ENCODE measurements at places on chromosomes 5 and 9.

DNA sequence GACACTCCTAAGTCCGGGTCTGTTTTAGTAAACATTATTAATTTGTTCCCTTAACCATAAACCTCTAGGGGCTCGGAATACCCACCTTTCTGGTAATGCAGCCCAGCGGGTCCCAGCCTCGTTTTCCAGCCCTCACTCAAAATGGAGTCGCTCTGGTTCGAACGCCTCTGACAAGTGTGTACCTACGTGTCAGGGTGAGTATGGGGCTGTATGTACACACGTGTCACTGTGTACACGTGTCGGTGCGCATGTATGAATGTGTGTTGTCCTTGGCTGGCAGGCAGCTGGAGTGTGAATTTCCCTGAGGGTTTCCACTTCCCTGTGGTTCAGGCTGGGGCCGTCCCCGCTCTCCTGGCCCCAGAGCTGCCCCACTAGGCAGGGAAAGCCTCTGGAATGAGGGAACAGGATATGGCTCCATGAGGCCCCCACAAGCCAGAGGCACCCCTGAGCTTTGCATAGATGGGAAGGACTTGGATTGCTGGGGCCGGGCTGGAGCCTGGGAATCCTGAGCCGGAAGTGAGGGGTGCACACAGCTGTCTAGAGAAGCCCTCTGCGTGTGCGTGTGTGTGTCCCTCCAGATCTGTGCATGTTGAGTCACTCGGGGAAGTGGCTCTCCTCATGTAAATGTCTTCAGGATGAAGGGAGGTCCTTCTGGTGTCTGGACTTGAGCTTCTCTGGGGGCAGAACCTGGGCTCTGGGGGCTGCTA, 160.8 kb upstream of the IER5L start:
- DNase-seq, result no peak

DNA sequence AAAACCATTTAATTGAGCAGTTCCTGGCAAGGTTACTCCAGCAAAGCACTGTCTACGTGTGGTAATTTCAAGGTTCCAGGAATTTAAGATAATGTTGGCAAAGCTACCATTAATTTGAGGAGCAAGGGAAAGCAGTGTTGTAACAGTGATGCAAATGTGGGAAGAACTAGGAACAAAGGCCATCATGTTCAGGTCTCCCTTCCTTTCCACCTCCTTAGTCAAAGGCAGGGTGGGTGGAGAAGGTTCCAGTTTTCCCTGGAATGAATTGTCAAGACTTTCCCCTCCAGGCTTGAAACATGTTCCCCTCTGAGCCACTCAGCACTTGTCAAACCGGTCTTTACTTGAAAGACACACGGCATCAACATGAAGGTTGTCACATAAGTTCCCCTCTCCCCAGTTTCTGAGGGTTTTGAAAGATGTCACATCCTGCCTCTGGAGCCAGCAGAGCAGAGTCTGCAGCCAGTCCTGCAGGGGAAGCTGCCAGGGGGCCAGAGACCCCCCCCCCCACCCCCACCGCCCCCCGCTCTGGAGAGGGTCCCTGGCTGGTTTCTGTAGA, 226.0 kb downstream of the GAS1 start:
- DNase-seq, result no peak

GRCh38 chr5:150180241-150181026, 9.4 kb upstream of the SLC6A7 start:
- DNase-seq, result peak; percentile 46

GRCh38 chr9:129868023-129868871, 33.0 kb downstream of the USP20 start:
- DNase-seq, result no peak

DNA sequence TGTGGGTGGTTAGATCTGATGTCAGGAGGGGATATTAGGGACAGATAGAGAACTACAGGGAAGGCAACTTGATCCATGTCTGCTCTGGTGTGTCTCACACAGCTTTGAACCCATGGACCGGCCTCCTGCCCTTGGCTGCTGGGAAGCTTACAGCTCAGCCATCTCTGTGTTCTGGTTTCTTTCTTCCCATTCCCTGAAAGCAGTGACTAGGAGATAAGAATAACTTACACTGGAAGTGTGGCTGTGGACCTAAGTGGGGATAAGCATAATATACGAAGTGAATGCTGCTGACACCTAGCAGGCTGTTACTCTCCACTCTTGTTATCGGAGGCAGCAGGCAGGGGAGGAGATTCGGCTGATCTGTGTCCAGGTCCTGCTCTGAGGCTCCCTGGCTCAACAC, 282.3 kb upstream of the TUT7 start:
- no peak for DNase-seq

GRCh38 chr5:10018201-10019069, 231.3 kb downstream of the ATPSCKMT start:
- peak; percentile 58 for DNase-seq

DNA sequence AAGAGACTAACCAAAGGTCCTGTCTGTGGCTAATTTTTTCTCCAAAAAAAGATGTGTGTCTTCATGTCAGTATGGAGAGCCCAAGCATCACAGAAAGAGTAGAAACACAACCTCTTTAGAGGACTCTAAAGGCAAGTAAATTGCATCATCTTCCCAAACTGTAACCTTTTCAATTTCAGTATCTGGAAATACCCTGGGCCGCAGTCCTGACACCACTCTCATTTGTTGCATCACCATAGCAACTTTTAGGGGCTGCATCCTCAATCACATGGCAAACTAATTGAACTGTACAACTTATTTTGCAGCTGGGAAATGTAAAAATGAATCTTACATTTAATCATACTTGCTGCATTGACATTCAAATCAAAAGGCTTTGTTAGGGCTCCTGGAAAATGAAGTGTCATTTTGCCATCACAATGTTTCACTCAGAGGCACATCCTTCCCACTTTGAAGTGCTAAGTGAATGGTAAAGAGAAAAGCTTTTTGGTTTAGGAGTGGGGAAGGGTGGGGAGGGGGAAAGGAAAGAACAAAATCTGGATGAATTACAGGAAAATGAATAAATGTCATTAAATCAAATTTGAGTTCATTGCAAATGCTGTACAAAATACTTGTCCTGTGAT, 60.6 kb upstream of the GRIA1 start:
- DNase-seq, result no peak

GRCh38 chr5:162268694-162269481, 201.3 kb downstream of the GABRG2 start:
- DNase-seq, result no peak

GRCh38 chr9:14752871-14753270, 30.3 kb upstream of the CER1 start:
- DNase-seq, result no peak

DNA sequence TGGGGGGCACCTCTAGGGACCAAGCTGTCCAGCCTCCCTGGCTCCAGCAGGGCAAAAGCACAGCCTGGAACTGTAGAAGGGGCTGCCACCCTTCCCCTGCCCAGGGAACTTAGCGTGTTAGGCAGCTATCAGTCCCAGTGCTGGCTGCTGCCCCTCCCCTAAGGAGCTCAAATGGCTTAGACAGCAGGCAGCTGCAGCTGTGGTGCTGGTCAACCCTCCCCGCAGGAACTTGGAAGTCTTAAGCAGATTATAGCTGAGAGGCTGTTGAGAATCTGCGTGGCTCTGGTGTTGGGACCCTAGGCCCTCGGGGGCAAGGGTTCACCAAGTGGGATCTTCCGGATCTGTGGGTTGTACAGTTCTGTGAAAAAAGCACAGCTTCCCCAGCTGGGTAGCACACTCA, 536.5 kb upstream of the CDH10 start:
- DNase-seq, result no peak

DNA sequence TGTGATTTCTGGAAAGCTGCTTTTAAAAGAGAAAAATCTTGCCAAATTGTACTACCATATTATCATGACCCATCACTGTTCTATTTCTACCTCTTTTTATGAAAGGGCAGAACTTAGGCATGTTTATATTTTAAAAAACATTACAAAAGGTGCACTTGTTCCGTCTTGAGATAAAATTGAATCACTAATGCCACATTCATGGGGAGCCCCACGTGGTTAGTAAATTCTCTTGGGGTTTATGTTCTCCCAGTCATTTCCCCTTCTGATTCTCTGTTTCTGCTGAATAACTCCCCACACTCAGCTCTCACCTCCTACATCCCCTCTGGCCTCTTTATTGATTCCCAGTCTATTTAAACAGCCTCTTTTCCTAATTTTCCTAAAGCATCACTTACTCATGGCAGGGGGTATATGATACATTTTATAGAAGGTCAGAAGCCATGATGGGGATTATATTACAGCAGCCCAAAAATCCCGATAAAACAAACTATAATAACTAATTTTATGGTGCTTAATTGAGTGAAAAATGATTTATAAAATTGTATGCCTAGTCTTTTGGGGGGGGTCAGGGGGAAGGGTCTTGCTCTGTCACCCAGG, 19.7 kb upstream of the VLDLR start:
- DNase-seq, result no peak

GRCh38 chr5:173232499-173233346, 2.3 kb downstream of the NKX2-5 start:
- DNase-seq, result no peak

- DNase-seq, result peak; percentile 50
Observed at GRCh38 chr5:17289681-17290539, 72.5 kb downstream of the BASP1 start.

- no peak for DNase-seq
Observed at GRCh38 chr5:147437161-147437596, 72.7 kb downstream of the DPYSL3 start.

- no peak for DNase-seq
Observed at GRCh38 chr5:84218546-84218945, 166.1 kb downstream of the EDIL3 start.
